ENCODE measurements at places on chromosomes 13 and 19.

DNA sequence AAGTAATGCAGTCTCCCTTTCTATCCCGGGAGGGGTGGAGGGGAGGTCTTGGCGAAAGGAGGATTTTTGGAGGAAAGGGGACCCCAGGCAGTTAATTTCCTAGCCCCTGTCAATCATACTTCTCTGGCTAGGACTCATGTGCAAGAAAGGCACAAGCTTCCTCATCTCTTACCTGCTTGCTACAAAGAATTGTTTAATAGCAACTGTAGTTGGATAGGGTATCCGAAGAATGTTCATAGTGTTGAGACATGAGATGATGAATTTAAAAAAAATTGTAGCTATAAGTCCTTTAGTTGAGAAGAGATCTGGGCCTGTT is 525 bp downstream of the BORA start:
- DNase-seq, result no peak

GRCh38 chr13:33435207-33435606 is 149.7 kb upstream of the STARD13 start:
- DNase-seq, result no peak

DNA sequence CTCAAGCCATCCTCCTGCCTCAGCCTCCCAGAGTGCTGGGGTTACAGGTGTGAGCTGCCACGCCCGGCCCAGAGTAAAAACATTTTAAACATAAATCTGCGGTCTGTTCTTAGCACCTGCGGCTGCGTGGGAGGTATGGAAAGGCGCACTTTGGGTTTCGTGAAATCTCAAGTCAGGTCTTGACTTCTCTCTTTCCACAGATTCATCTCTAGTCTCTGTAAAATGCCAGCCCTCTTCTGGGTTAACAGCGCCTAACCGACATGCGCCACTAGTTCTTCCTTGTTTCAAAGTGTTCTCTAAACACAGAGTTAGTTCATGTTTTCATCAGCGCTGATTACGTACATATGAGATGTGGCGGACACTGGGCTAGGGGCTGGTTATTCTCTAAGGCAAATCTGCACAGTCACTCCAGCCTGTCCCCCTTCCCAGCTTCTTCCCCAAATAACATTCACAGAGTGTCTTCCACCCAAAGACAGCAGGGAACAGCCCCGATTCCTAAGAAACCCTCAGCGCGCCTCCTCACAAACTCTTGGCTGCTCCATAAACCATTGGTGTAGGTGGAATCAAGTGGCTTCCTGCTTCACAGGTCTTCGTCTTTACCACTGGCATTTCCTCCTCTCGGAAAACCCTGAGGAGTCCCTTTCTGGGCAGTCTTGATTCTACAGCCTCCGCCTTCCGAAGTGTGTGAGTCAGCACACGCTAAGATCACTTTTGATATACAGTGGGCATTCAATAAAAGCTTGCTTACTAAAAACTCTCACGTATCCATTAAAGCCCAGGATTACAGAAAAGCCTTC is 1.4 kb downstream of the PARP4 start:
- DNase-seq, result no peak

DNA sequence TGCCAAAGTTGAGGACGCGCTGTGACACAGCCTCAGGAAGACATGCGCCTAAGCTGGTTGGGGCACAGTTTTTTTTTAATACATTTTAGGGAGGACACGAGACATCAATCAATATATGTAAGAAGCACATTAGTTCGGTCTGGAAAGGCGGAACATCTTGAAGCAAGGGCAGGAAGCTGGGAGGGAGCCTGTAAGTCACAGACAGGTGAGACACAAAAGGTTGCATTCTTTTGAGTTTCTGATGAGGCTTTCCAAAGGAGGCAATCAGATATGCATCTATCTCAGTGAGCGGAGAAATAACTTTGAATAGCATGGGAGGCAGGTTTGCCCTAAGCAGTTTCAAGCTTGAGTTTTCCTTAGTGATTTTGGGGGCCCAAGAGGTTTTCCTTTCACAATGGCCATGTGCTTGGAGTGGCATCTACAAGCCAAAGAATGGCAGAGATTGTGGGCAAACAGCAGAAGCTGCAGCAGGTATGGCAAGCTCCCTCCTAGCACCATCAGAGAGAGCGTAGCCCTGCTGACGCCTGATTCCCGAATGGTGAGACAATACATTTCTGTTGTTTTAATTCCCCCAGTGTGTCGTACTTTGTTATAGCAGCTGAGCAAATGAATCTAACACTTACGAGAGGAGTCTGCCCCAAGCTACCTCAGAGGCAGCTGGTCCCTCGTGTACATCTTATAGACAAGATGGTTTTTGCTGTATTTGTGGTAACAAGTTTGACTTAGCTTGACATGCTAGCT is 99.5 kb upstream of the TMTC4 start:
- no peak for DNase-seq

GRCh38 chr19:12617646-12618045 is 6.9 kb downstream of the ZNF791 start:
- no peak for DNase-seq

DNA sequence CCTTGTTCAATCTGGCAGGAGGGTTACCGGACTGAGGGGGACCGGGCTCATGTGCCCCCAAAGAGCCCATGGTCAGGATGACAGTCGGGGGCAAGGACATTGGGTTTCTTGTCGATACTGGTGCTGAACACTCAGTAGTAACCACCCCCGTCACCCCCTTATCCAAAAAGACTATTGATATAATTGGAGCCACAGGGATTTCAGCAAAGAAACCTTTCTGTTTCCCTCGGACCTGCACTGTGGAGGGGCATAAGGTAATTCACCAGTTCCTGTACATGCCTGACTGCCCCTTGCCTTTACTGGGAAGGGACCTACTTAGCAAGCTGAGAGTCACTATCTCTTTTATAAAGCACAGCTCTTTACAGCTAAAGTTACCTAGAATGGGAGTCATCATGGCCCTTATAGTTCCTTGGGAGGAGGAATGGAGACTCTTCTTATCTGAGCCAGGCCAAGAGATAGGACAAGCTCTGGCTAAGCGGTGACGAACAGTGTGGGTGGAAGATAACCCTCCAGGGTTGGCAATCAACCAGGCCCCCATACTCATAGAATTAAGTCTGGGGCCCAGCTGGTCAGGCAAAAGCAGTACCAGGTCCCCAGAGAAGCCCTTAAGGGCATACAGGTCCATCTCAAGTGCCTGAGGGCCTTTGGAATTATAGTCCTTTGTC is 603.7 kb downstream of the UQCRFS1 start:
- DNase-seq, result peak; percentile 69
